ENCODE measurements at places on chromosomes 11 and 22.

- no peaks in the 10 kb centered on the region for H3K4me1 ChIP-seq
- no peaks in the 10 kb centered on the region for H3K36me3 ChIP-seq
- H3K4me3 ChIP-seq, result no peak overlapping the region
- no peak overlapping the region for H3K27ac ChIP-seq
- DNase-seq, result no peak
These were observed 273.4 kb downstream of the FAM76B start for GRCh38 chr11:95516175-95516574.

- no peaks in the 10 kb centered on the region for H3K36me3 ChIP-seq
- H3K4me1 ChIP-seq, result no peaks in the 10 kb centered on the region
- no peak overlapping the region for H3K27ac ChIP-seq
- no peak overlapping the region for H3K4me3 ChIP-seq
- H3K27me3 ChIP-seq, result no peaks in the 10 kb centered on the region
These were observed 716.5 kb downstream of the NELL1 start for GRCh38 chr11:21385669-21386440.

GRCh38 chr11:102599642-102600261, 25.4 kb downstream of the MMP20 start:
- H3K27ac ChIP-seq, result no peak overlapping the region
- peaks cover 1% of the 10 kb centered on the region for H3K27me3 ChIP-seq
- DNase-seq, result no peak
- H3K4me3 ChIP-seq, result no peak overlapping the region
- H3K36me3 ChIP-seq, result no peaks in the 10 kb centered on the region

DNA sequence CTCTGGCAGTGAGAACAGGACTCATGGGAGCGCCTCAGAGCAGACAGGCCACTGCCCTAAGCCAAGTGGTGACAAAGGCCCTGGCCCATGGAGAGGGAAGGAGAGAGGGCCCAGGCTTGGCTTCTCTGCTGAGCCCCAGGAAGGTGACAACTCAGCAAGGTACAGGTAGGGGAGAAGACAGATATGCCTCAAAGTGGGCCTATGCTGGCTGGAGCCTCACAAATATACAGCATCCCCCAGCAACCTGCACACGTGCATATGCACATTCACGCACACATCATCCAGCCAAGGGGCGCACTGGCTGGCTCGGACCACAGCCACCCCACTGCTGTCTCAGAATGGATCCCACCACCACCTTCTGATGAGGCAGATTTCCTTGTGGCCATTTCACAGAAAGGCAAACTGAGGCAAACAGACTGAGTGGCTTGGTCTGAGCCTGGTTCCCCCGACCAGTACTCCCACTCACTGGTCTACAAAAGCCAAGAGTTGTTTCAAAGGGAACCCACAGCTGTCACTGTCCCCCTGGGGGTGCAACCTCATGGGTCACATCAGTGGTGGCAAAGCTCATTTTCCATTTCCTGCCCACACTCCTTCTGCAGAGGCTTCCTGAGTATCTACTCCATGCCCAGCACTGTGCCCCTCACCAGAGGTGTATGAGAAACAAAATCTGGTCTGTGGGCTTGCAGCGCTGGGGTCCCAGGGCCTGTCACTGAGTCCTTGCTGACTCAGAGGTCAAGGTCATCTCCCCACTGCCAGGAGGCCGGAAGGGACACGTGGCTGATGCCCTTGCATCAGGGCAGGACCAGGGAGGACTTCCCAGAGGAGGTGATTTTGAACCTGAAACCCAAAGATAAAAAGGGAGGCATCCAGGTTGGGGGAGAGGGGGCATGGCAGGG, 67.3 kb upstream of the PRR5 start:
- no peak for DNase-seq
- peaks cover 37% of the 10 kb centered on the region for H3K27me3 ChIP-seq
- peaks cover 6% of the 10 kb centered on the region for H3K4me1 ChIP-seq
- no peak overlapping the region for H3K4me3 ChIP-seq
- H3K36me3 ChIP-seq, result no peaks in the 10 kb centered on the region
- no peak overlapping the region for H3K27ac ChIP-seq

DNA sequence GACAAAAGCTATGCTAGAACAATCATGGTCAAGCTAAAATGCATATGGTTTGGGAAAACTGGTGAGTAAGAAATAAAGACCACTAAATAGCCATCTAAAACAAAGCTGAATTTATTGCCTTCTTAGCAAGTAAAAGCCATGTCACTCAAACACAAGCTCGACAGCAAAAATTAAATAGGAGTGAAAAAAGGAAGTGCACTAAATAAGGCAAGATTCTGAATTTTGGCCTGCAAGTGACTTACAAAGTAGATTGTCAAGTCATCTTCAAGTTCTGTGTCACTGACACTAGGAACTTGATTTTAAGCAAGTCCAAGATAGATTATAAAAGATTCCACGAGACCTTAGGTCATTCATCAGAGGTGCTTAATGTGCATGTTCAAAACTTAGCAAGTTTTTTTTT, 27.4 kb downstream of the TUG1 start:
- peaks cover 21% of the 10 kb centered on the region for H3K27me3 ChIP-seq
- DNase-seq, result no peak
- H3K27ac ChIP-seq, result no peak overlapping the region
- H3K4me1 ChIP-seq, result no peaks in the 10 kb centered on the region

DNA sequence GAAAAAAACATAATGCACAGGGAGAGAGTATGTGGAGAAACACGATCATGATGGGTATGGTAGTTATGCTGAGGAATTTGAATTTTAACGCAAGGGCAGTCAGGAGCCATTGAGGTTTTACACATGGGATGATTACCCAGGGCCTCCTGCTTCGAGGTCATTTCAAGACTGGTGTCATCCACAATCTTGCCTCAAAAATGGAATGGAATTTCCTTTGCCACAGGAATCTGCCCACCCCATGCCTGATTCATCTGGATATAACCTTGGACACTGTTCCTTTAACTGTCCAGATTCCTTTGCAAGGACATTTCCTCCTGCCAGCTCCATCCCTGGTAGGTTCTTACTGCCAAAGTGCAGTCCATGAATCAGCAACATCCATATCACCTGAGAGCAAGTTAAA, 655.9 kb upstream of the TENM4 start:
- H3K27ac ChIP-seq, result no peak overlapping the region
- no peaks in the 10 kb centered on the region for H3K4me1 ChIP-seq
- H3K36me3 ChIP-seq, result no peaks in the 10 kb centered on the region

- H3K27me3 ChIP-seq, result no peaks in the 10 kb centered on the region
- peak within 1 kb of the TSS; percentile 79 for H3K27ac ChIP-seq
- DNase-seq, result peak; percentile 79
- peaks cover 44% of the 10 kb centered on the region for H3K4me1 ChIP-seq
- peak within 1 kb of the TSS; percentile 89 for H3K4me3 ChIP-seq
- peaks cover 13% of the 10 kb centered on the region for H3K36me3 ChIP-seq
These were observed at the start of gene ST3GAL4 for GRCh38 chr11:126355324-126355925. Gene ST3GAL4, plus strand, starts transcription at chr11:126355686. Its CDS starts 50,470 bp downstream, at chr11:126406156.

DNA sequence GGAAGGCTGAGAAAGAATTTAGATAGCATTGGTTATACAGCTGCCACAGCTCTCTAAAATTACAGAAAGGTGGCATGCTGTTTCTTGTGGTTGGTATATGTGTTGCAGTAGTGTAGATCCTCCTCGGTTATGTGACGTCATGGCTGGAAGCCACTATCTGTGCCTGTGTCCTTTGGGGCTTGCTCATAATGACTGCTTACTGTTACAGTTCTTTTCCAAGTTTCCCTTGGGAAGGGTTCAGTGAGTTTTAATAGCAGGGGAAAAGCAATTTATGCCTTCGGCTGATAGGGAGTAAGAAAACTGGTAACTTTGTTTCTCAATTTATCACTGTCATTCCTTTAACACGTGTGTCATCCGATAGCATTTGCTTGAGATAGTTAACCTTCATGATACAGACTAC, 47.2 kb downstream of the POLD3 start:
- peaks cover 77% of the 10 kb centered on the region for H3K36me3 ChIP-seq
- H3K4me3 ChIP-seq, result no peak overlapping the region
- H3K4me1 ChIP-seq, result peaks cover 4% of the 10 kb centered on the region
- DNase-seq, result no peak
- no peak overlapping the region for H3K27ac ChIP-seq

- no peak overlapping the region for H3K27ac ChIP-seq
- peaks cover 13% of the 10 kb centered on the region for H3K27me3 ChIP-seq
- no peak overlapping the region for H3K4me3 ChIP-seq
- H3K4me1 ChIP-seq, result peaks cover 7% of the 10 kb centered on the region
These were observed 57.7 kb downstream of the GAB2 start for GRCh38 chr11:78359921-78360320.

- no peaks in the 10 kb centered on the region for H3K27me3 ChIP-seq
- DNase-seq, result no peak
- no peaks in the 10 kb centered on the region for H3K4me1 ChIP-seq
These were observed 79.2 kb upstream of the GRIK4 start for GRCh38 chr11:120432056-120433018.

- H3K27me3 ChIP-seq, result no peaks in the 10 kb centered on the region
- no peak for DNase-seq
- H3K4me1 ChIP-seq, result peaks cover 63% of the 10 kb centered on the region
- H3K4me3 ChIP-seq, result peak overlapping the region; percentile 99
- H3K27ac ChIP-seq, result peak overlapping the region; percentile 96
These were observed 663 bp upstream of the BUD13 start for GRCh38 chr11:116773203-116774097.

- H3K27me3 ChIP-seq, result no peaks in the 10 kb centered on the region
- H3K4me1 ChIP-seq, result no peaks in the 10 kb centered on the region
- no peaks in the 10 kb centered on the region for H3K36me3 ChIP-seq
- no peak overlapping the region for H3K4me3 ChIP-seq
- no peak for DNase-seq
- H3K27ac ChIP-seq, result no peak overlapping the region
These were observed 335.4 kb downstream of the BRD1 start for GRCh38 chr22:49492308-49492707.

GRCh38 chr22:45657701-45658100, 13.9 kb upstream of the ATXN10 start:
- H3K4me1 ChIP-seq, result no peaks in the 10 kb centered on the region
- no peak for DNase-seq
- no peak overlapping the region for H3K4me3 ChIP-seq
- H3K36me3 ChIP-seq, result no peaks in the 10 kb centered on the region

- peak within 1 kb of the TSS; percentile 87 for H3K27ac ChIP-seq
- H3K4me3 ChIP-seq, result peak within 1 kb of the TSS; percentile 82
- H3K36me3 ChIP-seq, result peaks cover 20% of the 10 kb centered on the region
- no peaks in the 10 kb centered on the region for H3K27me3 ChIP-seq
- H3K4me1 ChIP-seq, result peaks cover 75% of the 10 kb centered on the region
- DNase-seq, result peak; percentile 64
These were observed at the start of gene PLAAT4 for GRCh38 chr11:63536669-63537292. Gene PLAAT4, plus strand, starts transcription at chr11:63536808. Its CDS starts 61 bp downstream, at chr11:63536869.

DNA sequence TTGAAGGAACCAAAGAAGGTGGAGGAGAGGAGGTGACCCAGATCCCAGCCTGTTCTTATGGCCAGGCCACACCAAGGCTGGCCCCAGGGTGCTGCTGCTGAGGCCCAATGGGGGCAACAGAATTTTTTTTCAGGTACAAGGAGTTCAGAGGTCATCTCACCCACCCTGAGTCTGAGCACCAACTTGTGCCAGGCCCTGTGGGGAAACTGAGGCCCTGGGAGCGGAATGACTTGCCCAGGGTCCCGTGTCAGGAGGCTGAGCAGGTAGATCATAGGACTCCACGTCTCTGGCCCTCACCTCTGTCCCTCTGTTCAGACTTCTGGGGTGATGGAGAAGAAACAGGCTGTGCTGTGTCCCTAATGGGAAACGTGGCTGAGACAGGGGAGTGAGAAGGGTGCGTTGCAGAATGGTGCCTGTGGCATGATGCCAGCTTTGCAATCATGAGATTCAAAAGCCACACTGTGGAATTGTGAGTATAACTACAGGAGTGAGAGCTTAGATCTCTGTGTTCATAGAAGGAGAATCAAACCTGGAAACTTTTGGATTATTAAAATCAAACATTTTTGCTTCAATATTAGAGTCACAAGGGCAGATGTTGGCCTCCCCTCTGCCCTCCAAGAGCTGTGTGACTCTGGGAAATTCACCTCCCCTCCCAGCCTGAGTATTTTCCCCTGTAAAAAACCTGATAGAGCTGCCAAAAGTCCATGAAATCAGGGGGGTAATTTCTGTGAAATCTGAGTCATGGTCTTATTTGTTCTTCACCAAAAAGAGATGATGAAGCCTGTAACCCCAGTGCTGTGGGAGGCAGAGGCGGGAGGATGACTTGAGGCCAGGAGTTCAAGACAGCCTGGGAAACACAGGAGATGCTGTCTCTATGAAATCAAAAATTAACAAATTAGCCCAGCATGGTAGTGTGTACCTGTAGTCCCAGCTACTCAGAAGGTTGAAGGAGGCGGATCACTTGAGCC, 874 bp downstream of the APOL1 start:
- H3K27ac ChIP-seq, result peak overlapping the region; percentile 91
- no peaks in the 10 kb centered on the region for H3K27me3 ChIP-seq
- DNase-seq, result no peak
- H3K36me3 ChIP-seq, result peaks cover 33% of the 10 kb centered on the region
- peaks cover 67% of the 10 kb centered on the region for H3K4me1 ChIP-seq

- peak overlapping the region; percentile 71 for H3K27ac ChIP-seq
- H3K4me3 ChIP-seq, result no peak overlapping the region
- H3K4me1 ChIP-seq, result peaks cover 71% of the 10 kb centered on the region
These were observed 79.1 kb upstream of the WNT7B start for GRCh38 chr22:46055911-46056545.

DNA sequence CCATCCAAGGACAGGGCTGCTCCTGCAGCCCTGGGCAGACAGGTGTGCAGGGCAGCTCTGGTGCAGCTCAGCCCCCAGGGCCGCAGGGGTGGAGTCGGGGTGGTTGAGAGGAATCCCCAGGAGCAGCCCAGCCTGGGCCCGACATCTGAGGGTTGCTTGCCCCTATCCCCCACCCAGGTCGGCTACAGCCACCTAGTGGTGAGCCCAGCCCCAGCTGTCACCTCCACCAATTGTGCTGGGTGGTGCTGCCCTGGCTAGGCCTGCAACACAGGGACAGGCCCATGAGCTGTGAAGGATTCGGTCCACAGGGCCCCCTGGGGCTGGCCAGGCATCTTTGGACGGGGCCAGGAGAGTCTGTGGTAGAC, 29.6 kb downstream of the RTN4R start:
- peak overlapping the region; percentile 91 for H3K27ac ChIP-seq
- no peaks in the 10 kb centered on the region for H3K36me3 ChIP-seq
- DNase-seq, result peak; percentile 79
- H3K4me1 ChIP-seq, result peaks cover 34% of the 10 kb centered on the region
- H3K4me3 ChIP-seq, result no peak overlapping the region

GRCh38 chr11:35515224-35515623, 10.2 kb downstream of the PAMR1 start:
- no peak overlapping the region for H3K4me3 ChIP-seq
- no peak overlapping the region for H3K27ac ChIP-seq
- DNase-seq, result no peak
- no peaks in the 10 kb centered on the region for H3K4me1 ChIP-seq
- H3K36me3 ChIP-seq, result no peaks in the 10 kb centered on the region

DNA sequence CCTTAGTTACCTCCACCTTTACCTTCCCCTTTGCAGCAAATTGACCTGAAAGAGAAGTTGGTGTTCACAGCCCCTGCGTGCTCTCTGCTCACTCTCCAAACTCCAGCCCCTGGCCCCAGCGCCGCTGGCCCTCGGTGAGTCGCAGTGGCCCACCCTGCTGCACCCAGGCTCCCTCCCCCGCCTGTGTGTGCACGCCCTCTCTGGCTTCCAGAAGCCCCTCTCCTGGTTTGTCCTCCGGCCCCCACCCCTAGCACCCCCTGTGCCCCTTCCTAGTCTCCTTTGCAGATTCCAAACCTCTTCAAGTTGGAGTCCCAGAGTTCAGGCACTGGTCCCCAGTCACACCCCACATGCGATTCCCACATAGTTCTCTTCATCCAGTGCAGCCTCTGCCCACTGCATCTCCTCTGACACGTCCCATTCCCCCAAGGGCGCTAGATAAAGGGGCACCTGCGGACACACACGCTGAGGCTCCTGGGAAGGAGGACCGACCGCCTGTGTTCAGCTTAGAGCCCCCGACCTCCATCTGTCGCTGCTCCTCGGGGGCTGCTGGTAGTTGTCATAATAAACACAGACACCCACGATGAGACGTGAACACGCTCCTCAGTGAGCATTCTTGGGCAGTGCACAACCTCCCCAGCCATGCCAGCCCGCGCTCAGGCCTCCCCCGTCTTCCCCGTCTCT, 1.5 kb upstream of the PHRF1 start:
- H3K27me3 ChIP-seq, result peaks cover 22% of the 10 kb centered on the region
- peaks cover 5% of the 10 kb centered on the region for H3K36me3 ChIP-seq
- H3K4me1 ChIP-seq, result peaks cover 49% of the 10 kb centered on the region
- DNase-seq, result peak; percentile 50
- H3K4me3 ChIP-seq, result peak overlapping the region; percentile 89

Measured in activated naive CD4-positive, alpha-beta T cell treated with anti-CD3 and anti-CD28 coated beads, Interleukin-2, amount 10 ng/mL, durations not matched to agents 7 days and 5 days (primary cell).